ENCODE measurements at places on chromosomes 12 and 14. TPM values are rescaled to one million over a fixed set of nuclear protein-coding genes. Genes with fewer than 3 reads are reported as not detected.
A peak's percentile ranks its signal among the peaks of the same experiment; 100 is the strongest.

DNA sequence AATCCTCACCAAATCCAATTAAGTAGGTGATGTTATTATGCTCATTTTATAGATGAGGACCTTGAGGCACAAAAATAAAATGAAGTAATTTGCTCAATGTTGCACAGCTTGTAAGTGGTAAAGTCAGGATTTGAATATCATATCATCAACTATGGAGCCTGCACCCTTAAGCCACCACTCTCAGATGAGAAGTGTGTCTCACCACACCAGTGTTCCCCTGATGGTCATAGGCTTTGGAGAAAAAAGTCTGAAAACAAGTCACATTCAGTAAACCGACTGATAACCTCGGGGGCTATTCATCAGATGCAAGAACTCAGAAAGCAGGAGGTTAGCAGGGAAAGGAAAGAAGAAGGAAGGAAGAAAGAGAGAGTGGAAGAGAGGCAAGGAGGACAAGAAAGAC is 2.8 kb downstream of the TSHR start:
- no peak for DNase-seq
- H3K36me3 ChIP-seq: no peaks in the 10 kb centered on the region
- H3K27ac ChIP-seq: peak overlapping the region; percentile 74
- peaks cover 10% of the 10 kb centered on the region for H3K27me3 ChIP-seq

GRCh38 chr12:121110211-121110940 is 22.3 kb upstream of the P2RX7 start:
- H3K4me3 ChIP-seq: no peak overlapping the region
- H3K27ac ChIP-seq: no peak overlapping the region
- H3K36me3 ChIP-seq: no peaks in the 10 kb centered on the region
- DNase-seq: no peak

DNA sequence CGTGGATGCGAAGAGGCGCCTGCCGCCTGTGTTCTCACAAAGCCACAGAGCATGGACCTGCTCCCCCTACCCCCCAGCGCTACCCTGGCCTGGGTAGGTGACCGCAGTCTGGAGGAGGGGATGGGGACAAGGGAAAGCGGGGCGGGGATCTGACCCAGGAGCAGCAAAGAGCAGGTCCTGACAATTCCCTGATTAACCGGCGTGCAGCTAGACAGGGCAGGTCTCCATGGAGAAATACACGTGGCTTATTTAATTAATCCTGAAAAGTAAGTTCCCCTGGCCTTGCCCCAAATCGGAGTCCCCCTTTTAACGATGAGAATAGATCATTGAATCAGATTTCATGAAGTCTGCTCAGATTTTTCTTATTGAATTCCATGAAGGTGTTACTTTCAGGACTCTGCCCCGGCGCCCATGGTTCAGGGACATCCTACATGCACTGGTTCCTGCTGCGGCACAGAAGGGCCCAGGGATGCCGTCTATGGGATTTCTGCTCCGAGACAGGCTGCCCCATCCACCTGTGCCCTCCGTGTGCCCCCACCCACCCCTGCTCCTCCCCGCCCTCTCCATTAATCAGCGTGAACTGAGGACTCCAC is 251.0 kb upstream of the SFSWAP start:
- H3K36me3 ChIP-seq: no peaks in the 10 kb centered on the region
- no peak overlapping the region for H3K27ac ChIP-seq
- H3K27me3 ChIP-seq: peaks cover 44% of the 10 kb centered on the region
- no peak overlapping the region for H3K4me3 ChIP-seq
- peak; percentile 50 for DNase-seq
- H3K4me1 ChIP-seq: no peaks in the 10 kb centered on the region

Gene LARP4
- 43.3 TPM for total RNA-seq

DNA sequence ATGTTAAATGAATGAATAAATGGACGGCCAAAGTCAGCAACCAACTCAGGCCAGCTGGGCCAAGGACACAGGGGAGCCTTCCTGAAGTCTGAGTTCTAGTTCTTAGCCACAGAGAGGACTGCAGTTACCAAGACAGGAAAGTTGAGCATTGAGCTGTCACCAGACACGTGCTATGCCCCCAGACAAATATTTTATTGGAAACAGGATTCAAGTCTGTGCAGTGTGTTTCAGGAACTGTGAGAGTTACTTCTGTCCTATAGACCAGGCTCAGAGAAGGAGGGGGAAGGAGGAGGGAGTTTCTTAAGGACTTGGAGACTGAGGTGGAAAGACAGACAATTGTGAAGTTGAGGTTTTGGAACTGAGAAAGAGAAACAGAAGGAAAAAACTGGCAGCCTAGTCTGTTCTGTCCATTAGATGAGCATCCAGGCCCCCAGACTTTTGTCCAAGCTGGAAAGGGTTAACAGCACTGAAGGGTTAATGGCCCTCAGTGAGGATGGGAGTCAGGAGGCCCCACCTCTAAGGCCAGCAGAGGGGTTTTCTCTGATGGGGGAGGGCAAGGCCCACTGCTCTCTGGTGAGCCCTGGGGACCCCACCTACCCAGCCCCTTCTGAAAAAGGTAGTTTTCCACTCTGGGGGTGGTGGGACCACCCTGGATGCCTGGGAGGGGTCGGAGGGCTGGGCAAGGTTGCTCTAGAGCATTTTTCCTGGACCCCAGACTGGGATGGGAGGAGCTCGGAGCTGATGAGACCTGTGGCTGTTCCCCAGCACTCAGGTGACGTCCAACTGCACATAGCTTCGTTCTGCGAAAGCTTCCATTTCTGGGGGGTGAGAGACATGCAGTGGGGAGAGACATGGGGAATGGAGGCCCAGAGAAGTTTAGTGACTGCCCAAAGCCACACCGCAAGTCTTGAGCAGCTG is 6.9 kb upstream of the CMKLR1 start:
- peak; percentile 33 for DNase-seq
- no peak overlapping the region for H3K27ac ChIP-seq
- no peaks in the 10 kb centered on the region for H3K27me3 ChIP-seq
- H3K36me3 ChIP-seq: no peaks in the 10 kb centered on the region
- no peak overlapping the region for H3K4me3 ChIP-seq
- H3K4me1 ChIP-seq: no peaks in the 10 kb centered on the region

- H3K27ac ChIP-seq: peak overlapping the region; percentile 98
- peak; percentile 86 for DNase-seq
- no peaks in the 10 kb centered on the region for H3K27me3 ChIP-seq
- peaks cover 4% of the 10 kb centered on the region for H3K4me1 ChIP-seq
- H3K4me3 ChIP-seq: no peak overlapping the region
- H3K36me3 ChIP-seq: peaks cover 2% of the 10 kb centered on the region
These were observed 1.8 kb upstream of the RCOR1 start for GRCh38 chr14:102590667-102591099.

GRCh38 chr14:65962952-65963351 is 523.2 kb upstream of the CCDC196 start:
- peaks cover 7% of the 10 kb centered on the region for H3K4me1 ChIP-seq
- no peak overlapping the region for H3K27ac ChIP-seq
- H3K4me3 ChIP-seq: no peak overlapping the region

GRCh38 chr12:96534339-96534738 is 45.0 kb downstream of the CFAP54 start:
- no peaks in the 10 kb centered on the region for H3K36me3 ChIP-seq
- no peaks in the 10 kb centered on the region for H3K27me3 ChIP-seq
- no peak for DNase-seq
- no peak overlapping the region for H3K4me3 ChIP-seq
- no peaks in the 10 kb centered on the region for H3K4me1 ChIP-seq
- H3K27ac ChIP-seq: no peak overlapping the region

GRCh38 chr14:68518761-68519670 is 273.9 kb downstream of the ZFP36L1 start:
- H3K4me1 ChIP-seq: peaks cover 45% of the 10 kb centered on the region
- H3K36me3 ChIP-seq: no peaks in the 10 kb centered on the region
- peak overlapping the region; percentile 59 for H3K27ac ChIP-seq
- no peak overlapping the region for H3K4me3 ChIP-seq

GRCh38 chr14:92316937-92317336 is 6.0 kb upstream of the SLC24A4 start:
- no peaks in the 10 kb centered on the region for H3K36me3 ChIP-seq
- no peak overlapping the region for H3K27ac ChIP-seq
- DNase-seq: no peak

DNA sequence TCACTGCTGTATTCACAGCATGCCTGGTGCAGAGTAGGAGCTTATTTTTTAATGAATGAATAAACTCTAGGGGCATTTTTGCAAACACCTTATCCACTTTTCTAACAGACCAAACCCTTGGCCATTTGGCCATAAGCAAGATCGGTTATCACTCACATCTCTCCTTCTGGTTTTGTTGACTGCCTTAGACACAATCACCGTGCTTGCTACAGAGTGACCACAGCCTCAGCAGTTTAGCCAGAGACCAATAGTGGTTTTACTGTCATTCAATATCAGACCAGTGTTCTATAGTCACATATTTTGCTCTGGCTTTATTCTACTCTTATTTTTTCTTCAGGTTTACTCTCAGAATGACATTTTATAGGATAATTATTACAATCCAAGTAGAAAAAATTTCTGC is 2.2 kb downstream of the KLRB1 start:
- no peaks in the 10 kb centered on the region for H3K27me3 ChIP-seq
- no peaks in the 10 kb centered on the region for H3K36me3 ChIP-seq
- H3K4me1 ChIP-seq: no peaks in the 10 kb centered on the region
- H3K27ac ChIP-seq: no peak overlapping the region
- H3K4me3 ChIP-seq: no peak overlapping the region
- no peak for DNase-seq

DNA sequence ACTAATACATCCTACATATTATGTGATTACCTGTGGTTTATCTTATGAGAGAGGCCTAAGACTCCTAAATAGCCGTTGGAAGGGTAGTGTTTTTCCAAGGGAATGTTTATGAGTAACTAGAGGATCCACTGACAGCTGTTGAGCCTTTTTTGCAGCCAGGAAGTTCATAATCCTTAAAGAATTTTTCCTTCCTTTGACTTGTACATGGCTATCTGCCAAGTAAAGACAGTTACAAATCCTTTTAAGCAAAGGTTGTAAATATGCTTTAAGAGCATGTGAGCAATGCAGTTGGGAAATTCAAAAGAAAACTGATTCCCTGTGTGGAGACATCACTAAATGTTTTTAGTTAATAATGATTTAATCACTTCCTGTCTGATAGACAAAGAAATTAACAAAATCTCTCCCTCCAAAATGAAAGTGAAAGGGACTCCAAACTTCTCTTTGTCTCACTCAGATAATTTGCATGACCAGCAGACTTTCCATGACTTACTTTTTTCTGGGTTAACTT is 333.8 kb downstream of the PDZRN4 start:
- H3K27me3 ChIP-seq: no peaks in the 10 kb centered on the region
- no peak overlapping the region for H3K4me3 ChIP-seq
- H3K4me1 ChIP-seq: peaks cover 13% of the 10 kb centered on the region
- no peak for DNase-seq
- peak overlapping the region; percentile 51 for H3K27ac ChIP-seq

GRCh38 chr14:61516118-61516743 is 179.1 kb upstream of the HIF1A start:
- H3K4me1 ChIP-seq: peaks cover 72% of the 10 kb centered on the region
- H3K27ac ChIP-seq: no peak overlapping the region
- H3K27me3 ChIP-seq: no peaks in the 10 kb centered on the region
- no peak overlapping the region for H3K4me3 ChIP-seq

Gene BBS10
- 13.4 TPM for total RNA-seq

DNA sequence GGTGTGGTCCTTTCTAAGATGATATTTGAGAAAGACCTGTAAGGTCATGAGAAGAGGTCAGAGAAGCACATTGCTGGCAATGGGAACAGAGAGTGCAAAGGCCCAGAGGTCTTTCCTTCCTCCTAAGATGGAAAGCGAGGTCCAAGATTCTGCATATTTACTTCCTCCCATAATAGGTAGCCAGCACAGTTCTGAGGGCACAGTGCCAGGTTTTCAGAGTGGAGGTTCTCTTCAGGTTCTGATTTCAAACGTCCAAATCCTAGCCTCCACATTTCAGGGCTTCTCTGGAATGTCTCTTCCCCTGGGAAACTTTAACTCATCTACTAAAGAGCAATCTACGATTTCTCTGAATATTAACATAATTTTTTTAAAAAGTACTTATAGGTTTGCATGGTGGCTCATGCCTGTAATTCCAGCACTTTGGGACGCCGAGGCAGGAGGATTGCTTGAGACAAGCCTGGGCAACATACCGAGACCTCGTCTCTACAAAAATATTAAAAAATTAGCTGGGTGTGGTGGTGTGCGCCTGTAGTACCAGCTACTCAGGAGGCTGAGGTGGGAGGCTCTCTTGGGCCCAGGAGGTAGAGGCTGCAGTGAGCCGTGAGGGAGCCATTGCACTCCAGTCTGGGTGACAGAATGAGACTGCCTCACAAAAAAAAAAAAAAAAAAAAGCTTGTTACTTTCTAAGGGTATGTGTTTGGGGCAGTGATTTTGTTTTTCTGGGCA is 526 bp upstream of the MRPL42 start:
- H3K36me3 ChIP-seq: peaks cover 16% of the 10 kb centered on the region
- H3K4me3 ChIP-seq: peak overlapping the region; percentile 65
- H3K27ac ChIP-seq: no peak overlapping the region
- H3K27me3 ChIP-seq: no peaks in the 10 kb centered on the region

GRCh38 chr12:52499806-52500560 is 6.9 kb upstream of the KRT6A start:
- no peak overlapping the region for H3K4me3 ChIP-seq
- H3K4me1 ChIP-seq: peaks cover 12% of the 10 kb centered on the region
- H3K36me3 ChIP-seq: no peaks in the 10 kb centered on the region
- no peaks in the 10 kb centered on the region for H3K27me3 ChIP-seq

Gene TEX22
- 1.2 TPM for total RNA-seq

- H3K4me1 ChIP-seq: peaks cover 25% of the 10 kb centered on the region
- peaks cover 100% of the 10 kb centered on the region for H3K27me3 ChIP-seq
- H3K36me3 ChIP-seq: no peaks in the 10 kb centered on the region
- H3K27ac ChIP-seq: no peak overlapping the region
These were observed 2.9 kb downstream of the RFX4 start for GRCh38 chr12:106585521-106586277.

Data from spleen (tissue), 13 donors.